OCI-M1 (cell line): ENCODE measurements at places on chromosomes 16 and 17.

GRCh38 chr16:9199311-9199710, 107.9 kb downstream of the HAPSTR1 start:
- DNase-seq, result no peak

DNA sequence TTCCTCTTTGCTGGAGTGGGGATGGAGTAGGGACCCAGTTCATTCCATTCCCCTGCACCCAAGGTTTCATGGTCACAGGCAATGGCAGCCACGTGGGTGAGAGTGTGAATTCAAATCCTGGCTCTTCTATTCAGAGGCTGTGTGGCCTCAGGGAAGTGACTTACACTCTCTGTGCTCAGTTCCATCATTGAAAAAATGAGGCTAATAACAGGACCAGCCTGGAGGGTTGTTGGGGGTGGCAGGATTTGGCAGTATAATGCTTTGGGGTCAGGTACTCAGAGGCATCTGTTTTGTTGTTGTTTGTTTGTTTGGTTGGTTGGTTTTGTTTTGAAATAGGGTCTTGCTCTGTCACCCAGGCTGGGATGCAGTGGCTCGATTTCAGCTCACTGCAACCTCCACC, 2.2 kb upstream of the CRISPLD2 start:
- no peak for DNase-seq

DNA sequence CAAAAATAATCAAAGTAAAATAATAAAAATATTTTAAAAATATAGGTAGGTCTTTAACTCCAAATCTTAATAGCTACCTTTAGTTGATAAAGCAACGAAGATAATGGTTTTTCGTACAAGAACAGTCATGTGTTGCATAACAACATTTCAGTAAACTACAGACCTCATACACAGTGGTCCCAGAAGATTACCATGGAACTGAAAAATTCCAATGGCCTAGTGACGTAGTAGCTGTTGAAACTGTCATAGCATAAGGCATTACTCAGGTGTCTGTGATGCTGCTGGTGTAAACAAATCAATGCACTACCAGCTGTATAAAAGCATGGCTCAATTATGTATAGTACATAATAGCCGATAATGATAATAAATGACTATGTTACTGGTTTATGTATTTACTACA, 43.9 kb downstream of the CREBBP start:
- no peak for DNase-seq

GRCh38 chr17:47720754-47721533, 12.1 kb upstream of the TBX21 start:
- peak; percentile 65 for DNase-seq

DNA sequence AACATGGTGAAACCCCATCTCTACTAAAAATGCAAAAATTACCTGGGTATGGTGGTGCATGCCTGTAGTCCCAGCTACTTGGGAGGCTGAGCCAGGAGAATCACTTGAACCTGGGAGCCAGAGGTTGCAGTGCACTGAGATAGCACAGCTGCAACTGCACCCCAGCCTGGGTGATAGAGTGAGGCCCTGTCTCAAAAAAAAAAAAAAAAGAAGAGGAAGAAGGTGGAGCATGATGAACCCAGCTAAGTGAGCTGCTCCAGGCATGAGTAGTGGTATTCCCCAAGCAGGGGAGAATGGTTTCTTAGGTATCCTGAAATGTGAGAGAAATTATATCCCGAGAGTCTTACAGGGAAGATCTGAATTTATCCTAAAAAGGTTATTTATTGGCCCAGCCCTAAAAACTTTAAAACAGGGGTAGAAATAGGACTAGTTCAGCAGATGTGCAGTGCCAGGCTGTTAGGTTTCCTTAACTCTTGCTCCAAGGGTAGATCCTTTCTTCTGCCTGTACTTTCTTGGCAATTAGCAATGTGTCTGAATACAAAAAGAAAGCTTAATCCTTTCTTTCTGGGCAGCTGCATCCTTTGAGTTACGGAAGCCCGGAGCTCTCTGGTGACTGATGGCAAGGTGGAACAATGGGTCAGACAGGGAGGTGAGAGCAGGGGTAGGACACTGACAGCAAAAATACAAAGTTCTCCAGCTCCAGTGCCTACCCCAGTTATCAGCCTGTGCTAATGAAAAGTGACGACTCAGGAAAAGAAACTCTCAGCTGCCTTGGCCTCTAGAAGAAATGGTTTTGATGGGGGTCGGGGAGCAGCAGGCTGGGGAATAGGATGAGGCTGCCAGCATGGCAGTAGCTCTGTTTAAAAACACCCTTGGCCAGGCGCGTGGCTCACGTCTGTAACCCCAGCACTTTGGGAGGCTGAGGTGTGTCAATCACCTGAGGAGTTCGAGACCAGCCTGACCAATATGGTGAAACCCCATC, 36.5 kb upstream of the TOB1 start:
- no peak for DNase-seq

- no peak for DNase-seq
Observed at GRCh38 chr17:68820825-68821481, 134.2 kb downstream of the ABCA8 start.

DNA sequence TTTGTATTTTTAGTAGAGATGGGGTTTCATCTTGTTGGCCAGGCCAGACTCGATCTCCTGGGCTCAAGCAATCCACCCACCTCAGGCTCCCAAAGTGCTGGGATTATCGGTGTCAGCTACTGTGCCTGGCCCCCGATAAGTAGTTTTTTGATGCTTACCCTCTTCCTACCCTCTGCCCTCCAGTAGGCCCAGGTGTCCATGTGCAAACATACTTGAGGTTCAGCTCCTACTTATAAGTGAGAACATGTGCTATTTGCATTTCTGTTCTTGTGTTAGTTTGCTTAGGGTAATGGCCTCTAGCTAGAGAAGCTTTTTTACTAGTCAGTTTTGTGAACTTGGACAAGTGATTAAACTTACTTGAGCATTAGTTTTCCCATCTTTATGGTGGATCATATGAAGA, 136.8 kb downstream of the HS3ST4 start:
- DNase-seq, result no peak

DNA sequence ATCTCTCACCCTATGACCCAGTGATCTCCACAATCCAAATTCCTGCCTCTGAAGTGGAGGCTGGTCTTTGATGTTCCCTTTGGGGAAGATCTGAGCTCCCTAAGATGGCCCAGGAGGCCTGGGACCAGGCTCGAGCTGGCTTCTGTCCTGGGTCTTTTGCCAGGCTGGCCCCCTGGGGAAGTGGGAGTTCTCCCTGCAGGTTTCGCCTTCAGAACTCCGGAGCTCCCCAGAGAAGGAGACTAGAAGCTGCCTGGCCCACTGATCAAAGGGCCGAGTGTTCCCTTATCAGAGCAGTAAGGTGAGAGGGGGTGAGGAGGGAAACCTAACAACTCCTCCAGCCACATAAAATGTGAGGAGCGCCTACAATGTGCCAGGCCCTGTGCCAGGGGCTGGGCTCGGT, 147.1 kb downstream of the IRF8 start:
- DNase-seq, result no peak

GRCh38 chr17:48159232-48159631, 51.7 kb downstream of the SNX11 start:
- DNase-seq, result no peak

- DNase-seq, result no peak
Observed at GRCh38 chr16:49724774-49725173, 131.1 kb downstream of the ZNF423 start.

- no peak for DNase-seq
Observed at GRCh38 chr16:85565801-85566526, 47.2 kb upstream of the GSE1 start.

GRCh38 chr16:65318138-65318537, 196.3 kb upstream of the CDH11 start:
- DNase-seq, result no peak

DNA sequence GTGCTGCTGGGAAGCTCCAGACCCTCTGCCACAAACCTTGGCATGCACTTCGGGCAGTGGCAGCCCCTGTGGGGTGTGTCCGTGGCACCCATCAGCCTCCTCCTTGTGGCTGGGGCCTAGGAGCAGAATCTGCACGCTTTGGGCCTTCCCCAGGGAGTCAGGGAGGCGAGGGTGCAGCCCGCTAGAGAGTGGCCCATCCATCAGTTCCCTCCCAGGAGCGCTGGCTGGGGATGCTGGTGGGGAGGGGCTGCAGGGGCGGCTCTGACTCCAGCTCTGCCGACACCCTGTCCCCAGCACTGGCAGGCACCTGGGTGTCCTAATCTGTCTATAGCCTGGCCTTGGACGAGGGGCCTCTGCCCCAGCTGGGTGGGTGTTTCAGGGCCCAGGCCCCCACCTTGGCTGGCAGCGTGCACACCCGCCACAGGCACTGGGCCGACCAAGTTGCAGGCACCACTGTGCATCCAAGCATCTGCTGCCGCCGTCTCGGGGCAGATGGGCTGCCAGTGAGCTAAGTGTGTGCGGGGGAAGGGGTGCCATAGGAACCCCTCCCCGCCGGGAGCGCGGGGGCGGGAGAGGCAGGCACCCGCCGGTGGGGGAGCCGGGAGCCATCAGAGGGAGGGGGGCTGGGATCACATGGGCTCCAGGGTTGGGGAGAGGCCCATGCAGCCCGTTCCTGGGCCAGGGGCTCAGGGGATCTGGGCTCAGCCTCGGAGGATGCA, 30.2 kb downstream of the ENDOV start:
- DNase-seq, result no peak

- DNase-seq, result no peak
Observed at GRCh38 chr17:7538891-7539545, 9.8 kb upstream of the TNFSF12 start.

- no peak for DNase-seq
Observed at GRCh38 chr16:85110105-85110504, 2.2 kb downstream of the CIBAR2 start.

GRCh38 chr17:8798846-8799569, at the start of gene MFSD6L:
MFSD6L (minus strand) TSS chr17:8799365; CDS start chr17:8799120, 245 bp downstream.
- no peak for DNase-seq

DNA sequence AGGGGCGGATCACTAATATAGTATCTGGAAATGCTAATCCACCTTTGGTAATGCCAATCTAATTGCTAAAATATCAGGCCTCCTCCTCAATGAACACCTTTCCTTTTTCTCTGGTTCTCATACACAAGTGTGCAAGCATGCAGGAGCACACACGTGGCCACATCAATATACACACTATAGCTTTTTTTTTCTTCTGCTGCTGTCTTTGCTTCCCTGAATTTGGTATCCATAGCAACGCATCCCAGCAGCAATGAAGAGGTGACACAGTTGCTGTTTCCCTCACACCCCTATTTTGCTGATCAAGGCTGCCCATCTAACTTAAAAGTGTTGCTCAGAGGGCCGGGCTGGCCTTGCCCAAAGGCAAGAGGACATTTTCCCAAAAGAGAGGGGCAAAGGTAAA, 15.4 kb downstream of the NOG start:
- DNase-seq, result no peak

DNA sequence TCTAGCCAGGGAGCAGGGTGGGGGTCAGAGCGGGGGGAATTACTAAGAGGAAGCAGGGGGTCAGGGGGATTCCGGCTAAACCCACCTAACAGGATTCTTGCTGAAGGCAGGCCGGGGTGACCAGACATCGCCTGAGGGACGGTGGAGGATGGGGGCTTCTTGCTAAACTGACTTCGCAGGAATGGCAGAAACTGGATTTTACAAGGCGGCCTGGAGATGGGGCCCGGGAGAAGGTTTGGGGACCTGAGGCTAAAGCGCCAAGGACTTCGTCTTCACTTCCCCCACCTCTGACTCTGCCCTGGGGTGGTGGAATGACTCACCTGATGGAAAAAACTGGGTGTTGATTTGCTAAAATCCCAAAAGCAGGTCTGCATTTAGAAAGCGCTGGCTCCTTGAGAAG, 23.5 kb downstream of the LGALS3BP start:
- DNase-seq, result no peak

DNA sequence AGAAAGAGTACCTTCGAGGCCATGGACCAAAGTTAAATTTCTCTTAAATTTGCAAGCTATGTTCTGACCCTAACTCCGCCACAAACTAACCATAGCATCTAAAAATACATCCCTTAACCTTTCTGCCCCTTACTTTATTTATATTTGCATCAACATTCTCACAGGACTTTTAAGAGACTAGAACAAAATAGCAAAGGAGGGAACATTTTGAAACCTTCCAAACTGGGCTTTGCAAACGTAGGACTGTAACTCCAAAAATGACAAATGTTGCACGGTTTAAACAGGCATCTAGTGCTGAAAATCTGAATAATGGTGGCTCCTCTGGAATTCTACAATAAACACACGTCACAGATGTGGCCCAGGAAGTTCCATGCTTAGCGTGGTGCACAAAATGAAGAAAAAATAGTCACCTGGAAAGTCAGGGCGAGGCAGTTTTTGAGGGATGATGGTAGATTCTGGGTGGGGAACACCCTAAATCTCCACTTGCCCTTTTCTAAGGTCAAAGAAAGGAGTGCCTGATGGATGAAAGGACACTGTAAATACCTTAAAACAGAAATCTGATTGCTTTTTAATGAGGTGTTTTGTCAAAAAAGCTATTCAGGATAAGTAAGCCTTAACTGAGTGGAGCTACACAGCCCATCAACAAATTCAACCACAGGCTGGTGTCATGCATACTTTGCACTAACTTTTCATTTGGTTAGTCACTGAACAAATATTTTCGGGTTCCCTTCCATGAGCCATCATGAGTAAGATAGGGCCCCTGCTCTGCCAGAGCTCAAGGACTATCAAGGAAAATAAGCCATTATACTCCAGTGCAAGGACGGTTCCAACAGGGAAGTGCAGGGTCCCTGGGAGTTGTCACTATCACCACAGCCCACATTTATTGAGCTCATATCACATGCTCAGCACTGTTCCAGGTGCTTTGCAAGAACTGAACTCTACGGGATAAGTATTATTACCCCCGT, 21.2 kb downstream of the ARHGAP17 start:
- DNase-seq, result no peak

DNA sequence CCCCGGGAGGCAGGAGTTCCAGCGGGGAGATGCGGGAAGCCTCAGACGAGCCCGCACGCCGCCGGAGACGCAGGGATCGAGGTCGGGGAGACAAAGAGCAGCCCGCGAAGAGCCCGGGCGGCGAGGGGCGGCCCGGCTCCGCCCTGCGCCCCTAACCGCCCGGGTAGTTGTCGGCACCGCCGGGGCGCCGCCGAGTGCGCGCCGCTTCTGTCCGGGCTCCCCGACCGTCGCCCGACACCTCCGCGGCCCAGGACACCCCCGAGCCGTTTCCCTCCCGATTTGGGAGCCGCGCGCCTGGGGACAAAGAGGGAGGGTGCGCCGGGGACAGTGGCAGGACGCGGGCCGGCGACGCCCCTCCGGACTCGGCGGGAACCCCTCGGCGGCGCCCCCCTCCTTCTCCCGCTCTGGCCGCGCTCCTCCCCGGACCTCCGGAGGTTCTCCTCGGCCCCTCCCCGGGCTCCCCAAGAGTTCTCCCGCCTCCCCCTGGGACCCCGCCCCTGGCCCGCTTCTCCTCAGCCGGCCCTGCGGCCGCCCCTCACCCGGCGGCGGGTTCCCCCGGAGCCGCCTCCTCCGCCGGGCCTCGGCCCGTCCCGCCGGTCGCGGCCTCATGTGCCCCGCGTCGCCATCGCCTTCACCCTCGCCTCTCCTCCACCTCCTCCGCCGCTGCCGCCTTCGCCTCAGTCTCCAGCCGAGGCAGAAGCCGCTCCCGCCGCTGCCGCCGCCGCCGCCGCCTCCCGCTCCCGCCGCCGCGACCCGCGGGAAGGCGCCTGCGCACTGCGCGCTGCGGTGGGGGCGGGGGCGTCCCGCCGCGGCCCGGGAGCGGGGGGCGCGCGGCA, at the start of gene GJC1:
Gene GJC1 (minus strand): TSS at position 765 of the 836 bp plus-strand sequence. CDS start 24,470 bp downstream, outside the sequence.
- DNase-seq, result no peak
